ENCODE measurements at places on chromosomes 1 and 21.

DNA sequence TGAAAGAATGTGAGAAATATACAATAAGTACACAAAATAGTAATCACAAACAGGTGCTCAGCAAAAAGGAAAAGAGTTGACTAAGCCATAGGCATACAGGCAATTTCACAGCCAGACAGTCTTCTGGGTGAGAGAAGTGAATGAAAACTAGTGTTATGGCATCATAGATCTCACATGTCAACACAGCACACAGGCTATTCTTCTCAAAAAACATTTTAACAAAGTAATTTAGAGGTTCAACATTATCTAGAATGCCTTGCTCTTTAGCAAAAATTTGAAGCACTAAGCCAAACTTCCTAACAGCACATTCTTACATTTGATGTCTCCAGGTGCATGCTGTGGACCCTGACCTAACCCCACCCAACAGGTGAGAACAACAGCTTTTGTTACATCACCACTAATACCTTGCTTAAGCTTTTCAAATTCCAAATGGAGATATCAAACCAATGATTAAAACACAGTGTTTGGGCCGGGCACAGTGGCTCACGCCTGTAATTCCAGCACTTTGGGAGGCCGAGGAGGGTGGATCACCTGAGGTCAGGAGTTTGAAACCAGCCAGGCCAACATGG lies 30.5 kb downstream of the OTUD7B start:
- DNase-seq: peak; percentile 50

- no peak for DNase-seq
Measured at GRCh38 chr1:244102468-244102867, 51.4 kb downstream of the ZBTB18 start.

DNA sequence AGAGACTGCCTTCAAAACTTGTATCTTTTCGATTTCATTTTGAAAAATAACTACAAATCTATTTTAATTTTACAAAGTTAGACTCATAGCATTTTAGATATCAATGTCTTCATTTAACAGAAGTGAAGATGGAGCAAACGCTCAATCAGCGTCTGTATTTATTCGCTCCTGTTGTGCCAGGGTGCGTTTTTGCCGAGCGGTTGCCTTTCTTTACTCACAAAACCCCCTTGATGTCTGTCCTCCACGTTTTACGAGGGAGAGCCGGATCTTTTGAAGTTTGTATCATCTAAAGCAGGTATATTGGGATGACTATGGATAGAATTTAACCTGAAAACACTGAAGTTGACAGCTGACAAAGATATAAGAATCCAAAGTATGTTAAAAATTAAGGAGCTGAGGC lies 44.6 kb downstream of the MRPL39 start:
- DNase-seq: no peak

- no peak for DNase-seq
Measured at GRCh38 chr1:167252986-167253385, 32.3 kb downstream of the POU2F1 start.

All from Caco-2 (cell line).